Hematopoietic multipotent progenitor cell treated with erythropoietin and hydrocortisone succinate and interleukin-3 and kit ligand, for 15 days (in vitro differentiated cells): ENCODE measurements at places on chromosomes 12 and 14.

- peak; percentile 49 for DNase-seq
Observed at GRCh38 chr12:53047221-53048032, 2.4 kb upstream of the TNS2 start.

DNA sequence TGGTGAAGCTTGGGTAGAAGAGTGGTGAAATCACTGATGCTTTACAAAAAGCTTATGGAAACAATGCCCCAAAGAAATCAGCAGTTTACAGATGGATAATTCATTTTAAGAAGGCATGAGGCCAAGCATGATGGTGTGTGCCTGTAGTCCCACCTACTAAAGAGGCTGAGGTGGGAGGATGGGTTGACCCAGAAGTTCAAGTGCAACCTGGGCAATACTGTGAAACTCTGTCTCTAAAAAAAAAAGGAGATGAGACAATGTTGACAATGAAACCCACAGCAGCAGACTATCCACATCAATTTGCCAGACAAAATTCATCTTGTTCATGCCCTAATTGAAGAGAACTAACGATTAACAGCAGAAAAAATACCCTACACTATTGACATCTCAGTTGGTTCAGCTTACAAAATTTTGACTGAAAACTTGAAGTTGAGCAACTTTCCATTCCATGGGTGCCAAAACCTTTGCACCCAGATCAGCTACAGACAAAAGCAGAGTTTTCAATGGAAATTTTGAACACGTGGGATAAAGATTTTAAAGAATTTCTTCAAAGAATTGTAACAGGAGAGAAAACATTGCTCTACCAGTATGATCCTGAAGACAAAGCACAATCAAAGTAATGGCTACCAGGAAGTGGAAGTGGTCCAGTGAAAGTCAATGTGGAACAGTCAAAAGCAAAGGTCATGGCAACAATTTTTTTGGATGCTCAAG lies 26.7 kb downstream of the BTG1 start:
- DNase-seq: no peak

DNA sequence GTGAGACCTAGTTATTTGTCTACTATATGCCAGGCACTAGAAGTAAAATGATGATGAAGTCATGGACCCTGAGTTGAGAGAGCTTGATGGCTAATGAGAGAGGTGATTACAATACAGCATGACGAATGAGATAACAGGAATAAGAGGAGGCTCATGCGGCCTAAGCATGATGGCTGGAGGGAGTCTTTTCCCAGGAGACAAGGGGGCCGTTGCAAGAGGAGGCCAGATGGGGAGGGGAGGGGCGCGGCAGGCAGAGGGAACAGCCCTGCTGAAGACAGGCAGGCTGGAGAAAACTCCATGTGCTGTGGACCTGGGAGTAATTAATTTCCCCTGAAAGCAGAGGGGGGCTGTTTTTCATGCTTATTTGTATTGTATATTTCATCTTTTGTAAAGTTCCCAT lies 144.7 kb upstream of the RFLNA start:
- DNase-seq: no peak

- DNase-seq: no peak
Observed at GRCh38 chr12:3597526-3598210, 106.7 kb downstream of the PRMT8 start.

- DNase-seq: no peak
Observed at GRCh38 chr14:53183611-53184010, 30.5 kb upstream of the DDHD1 start.

DNA sequence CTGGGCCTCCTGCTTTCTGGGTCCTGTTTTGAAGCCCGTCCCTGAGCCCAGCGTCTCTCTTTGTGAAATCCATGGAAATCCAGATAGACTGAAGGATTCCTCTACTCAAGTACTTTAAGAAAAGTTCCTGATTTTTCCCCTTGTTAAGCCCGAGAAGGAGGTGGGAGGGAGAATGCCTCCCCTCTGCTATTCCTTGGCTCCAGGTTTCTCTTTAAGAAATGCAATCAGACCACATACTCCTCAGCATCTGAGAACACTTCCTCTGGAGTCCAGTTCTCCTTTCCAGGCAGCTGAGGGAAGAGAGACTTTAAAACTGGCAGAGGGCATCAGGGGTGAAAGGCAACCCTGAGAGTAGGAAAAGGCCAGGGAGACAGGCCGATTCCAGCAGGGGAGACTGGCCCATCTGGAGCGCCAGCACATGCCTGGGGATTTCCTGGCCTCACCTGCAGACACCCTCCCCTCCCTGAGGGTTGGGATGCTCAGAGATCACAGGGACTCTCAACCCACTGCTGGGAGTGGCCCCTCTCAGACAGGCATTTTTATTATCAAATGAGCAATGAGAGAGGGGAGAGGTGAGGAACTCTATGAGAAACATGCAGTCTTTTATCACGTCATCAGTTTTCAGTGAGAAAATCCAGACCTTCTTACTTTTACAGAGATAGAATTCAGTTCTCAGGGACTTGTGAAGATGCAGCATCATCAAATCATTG lies 2.0 kb upstream of the EMP1 start:
- no peak for DNase-seq

GRCh38 chr12:4279198-4279690 lies 5.7 kb downstream of the CCND2 start:
- DNase-seq: no peak

DNA sequence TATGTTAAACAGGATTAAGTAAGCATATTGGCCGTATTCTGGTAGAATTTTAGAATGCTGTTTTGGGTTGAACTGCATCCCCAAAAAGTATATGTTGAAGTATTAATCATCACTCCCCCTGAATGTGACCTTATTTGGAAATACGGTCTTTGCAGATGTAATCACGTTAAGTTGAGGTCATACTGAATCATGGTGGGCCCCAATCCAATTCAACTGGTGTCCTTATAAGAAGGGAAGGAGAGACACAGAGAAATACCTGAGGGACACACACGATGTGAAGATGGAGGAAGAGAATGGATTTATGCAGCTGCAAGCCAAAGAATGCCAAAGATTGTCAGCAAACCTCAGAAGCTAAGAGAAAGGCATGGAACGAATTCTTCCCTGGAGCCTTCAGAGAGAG lies 268.6 kb downstream of the ITPR2 start:
- no peak for DNase-seq

- no peak for DNase-seq
Observed at GRCh38 chr14:99579120-99579836, 24.7 kb downstream of the CCDC85C start.

GRCh38 chr14:65095633-65096205 lies 6.6 kb downstream of the MAX start:
- no peak for DNase-seq

GRCh38 chr12:131738196-131738595 lies 27.3 kb downstream of the SFSWAP start:
- no peak for DNase-seq

DNA sequence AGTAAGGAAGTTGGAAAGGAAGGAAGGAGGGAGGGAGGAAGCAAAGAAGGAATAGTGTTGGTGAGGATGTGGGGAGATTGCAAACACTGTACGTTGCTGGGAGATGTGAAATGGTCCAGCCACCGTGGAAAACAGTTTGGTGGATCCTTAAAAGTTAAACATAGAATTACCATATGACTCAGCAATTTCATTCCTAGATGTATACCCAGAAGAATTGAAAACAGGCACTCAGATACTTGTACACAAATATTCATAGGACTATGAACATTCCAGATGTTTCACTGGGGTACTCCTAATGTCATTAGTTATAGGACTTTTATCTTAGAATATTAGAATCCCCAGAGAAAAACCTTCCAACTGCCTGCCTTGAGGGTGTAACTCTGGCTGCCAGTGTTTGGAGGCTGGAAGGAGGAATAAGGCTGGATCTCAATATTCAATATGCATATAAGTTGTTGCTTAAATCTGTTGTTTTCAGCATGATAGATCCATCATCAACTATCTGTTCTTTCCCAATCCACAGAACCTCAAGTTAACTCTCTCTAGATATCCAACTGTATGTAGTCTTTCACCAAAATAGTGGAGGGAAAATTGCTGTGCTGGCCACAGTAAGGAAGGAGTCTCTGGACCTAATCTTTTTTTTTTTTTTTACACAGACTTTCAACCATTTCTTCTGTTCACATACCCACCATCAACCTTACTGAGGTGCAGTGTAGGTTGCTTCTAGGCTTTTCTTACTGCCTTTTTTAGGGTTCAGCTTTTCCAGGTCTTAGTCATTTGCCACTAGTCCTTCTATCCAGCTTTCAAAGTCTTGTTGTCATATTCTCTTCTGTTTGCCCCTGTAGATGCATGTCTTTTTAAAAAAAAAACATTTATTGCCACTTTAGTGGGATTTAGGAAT lies 94.5 kb downstream of the DNAI7 start:
- DNase-seq: no peak

DNA sequence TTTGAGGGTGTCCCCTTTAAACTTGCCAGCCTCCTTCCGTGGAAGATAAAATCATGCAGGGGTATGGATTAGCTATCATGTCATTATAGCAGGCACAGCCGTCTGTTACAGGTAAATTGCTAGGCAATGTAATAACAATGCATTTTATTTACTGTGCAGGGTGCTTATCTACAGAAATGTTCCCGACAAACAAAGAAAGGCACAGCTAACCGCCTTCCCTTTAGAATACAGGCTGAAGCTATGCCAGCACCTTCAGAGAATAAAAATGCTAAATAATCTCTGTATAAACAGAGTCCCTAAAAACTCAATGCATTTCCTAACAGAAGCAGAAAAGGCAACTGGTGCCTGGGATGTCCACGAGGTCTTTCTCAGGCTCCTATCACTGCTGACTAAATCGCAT lies 239.2 kb downstream of the SPTSSA start:
- DNase-seq: no peak

DNA sequence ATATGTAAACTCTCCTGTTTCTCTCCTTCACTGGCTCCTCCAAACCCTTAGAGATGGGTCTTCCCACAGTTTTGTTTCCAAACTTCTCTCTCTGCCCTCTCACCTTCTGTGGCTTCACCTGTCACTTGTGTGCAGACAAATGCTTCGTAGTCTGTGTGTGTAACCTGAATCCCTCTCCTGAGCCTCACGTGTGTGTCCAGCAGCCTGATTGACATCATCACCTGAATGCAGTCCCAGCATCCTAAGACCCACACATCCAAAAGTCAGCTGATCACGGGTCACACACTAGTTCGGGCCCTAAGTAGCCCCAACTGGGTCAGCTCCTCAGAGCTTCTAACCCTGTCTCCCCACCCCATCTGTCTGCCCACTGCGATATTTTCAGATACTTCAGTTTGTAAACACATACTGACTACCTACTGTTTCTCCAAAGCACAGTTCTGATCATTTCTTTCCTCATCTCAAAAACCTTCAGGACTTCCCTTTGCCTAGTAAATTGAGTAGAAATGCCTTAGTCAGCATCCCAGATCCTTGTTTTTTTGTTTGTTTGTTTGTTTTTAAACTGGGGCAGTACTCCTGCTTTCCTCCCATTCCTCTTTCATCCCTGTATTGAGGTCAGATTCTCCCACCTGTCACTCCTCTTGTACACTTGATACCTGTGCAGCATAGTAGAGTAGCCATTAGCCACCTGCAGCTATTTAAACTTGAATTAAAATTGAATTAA lies 23.7 kb downstream of the FNTB start:
- DNase-seq: no peak

DNA sequence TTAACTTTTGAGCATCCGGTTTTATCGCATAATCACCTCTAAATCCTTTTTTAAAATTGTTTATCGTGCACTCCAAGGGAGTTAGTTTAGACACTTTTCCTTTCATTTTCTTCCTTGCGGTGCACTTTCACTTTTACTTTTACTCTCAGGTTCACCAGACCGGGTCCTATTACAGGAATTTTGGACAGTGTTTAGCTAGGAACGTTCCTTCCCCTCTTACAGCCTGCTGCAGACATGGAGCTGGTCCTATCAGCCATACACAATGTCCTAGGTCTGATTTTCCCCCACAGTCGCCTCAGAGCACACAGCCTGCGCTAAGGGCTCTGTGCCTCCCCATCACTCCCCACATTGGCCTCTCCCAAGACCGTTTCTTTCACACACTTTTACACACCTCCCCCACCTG lies 103.9 kb downstream of the ALG10 start:
- peak; percentile 6 for DNase-seq

GRCh38 chr12:53532021-53532420 lies 24.7 kb upstream of the NPFF start:
- DNase-seq: no peak

GRCh38 chr12:55061024-55061423 lies 41.2 kb downstream of the NEUROD4 start:
- no peak for DNase-seq

DNA sequence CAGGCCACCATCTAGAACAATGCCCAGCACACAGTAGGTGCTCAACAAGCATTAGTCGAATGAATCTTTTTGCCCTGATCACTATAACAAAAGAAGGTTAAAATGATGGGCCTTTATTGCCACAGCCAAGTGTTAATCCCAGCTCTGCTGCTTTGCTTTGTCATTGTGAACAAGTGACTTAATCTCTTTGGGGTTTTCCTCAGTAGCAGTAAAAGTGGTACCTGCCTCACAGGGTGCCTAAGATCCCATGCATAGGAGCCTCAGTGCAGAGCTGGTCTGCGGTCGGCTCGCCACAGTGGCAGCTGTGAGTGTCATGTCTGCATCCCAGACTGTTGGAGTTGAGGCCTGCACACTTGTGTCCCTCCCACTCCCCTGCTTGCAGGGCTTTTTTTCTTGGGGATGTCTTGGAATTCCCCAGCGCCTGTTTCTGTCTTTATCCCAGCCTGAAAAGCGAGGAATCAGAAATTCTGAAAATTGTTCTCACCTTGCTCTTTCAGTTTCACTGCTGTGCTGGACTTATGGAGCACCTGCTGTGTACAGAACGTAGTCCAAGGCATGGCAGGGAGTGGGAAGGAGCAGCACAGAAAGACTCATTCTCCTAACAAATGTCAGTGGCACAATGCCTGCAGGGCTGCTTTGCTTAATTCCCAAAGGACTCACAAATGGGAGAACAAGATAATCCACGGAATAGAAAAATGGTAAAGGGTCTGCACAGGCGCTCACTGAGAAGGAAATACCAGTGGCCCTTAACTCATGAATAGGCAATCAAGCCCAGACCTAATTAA lies 90.8 kb downstream of the EML1 start:
- DNase-seq: no peak

GRCh38 chr12:131829791-131830334 lies 1.7 kb downstream of the MMP17 start:
- no peak for DNase-seq
